ENCODE measurements at places on chromosomes 5 and 9.

GRCh38 chr5:84634256-84634655, 249.6 kb upstream of the EDIL3 start:
- DNase-seq, result no peak

- DNase-seq, result no peak
Measured at GRCh38 chr9:129137292-129138143, 26.3 kb downstream of the PTPA start.

- no peak for DNase-seq
Measured at GRCh38 chr9:126365780-126366179, 39.2 kb downstream of the MVB12B start.

DNA sequence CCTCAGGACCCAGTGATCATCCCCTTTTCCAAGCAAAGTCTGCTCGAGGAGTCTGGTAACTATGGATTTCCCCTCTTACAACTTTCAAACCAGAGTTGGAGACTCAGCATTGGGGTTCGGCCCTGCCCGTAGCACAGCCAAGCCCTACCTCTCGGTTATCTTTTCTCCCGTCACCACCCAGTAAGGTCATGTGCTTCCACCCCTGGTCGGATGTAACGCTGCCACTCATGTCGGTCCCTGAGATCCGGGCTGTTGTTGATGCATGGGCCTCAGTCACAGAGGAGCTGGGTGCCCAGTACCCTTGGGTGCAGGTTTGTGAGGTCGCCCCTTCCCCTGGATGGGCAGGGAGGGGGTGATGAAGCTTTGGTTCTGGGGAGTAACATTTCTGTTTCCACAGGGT, 1.2 kb downstream of the GALT start:
- no peak for DNase-seq

DNA sequence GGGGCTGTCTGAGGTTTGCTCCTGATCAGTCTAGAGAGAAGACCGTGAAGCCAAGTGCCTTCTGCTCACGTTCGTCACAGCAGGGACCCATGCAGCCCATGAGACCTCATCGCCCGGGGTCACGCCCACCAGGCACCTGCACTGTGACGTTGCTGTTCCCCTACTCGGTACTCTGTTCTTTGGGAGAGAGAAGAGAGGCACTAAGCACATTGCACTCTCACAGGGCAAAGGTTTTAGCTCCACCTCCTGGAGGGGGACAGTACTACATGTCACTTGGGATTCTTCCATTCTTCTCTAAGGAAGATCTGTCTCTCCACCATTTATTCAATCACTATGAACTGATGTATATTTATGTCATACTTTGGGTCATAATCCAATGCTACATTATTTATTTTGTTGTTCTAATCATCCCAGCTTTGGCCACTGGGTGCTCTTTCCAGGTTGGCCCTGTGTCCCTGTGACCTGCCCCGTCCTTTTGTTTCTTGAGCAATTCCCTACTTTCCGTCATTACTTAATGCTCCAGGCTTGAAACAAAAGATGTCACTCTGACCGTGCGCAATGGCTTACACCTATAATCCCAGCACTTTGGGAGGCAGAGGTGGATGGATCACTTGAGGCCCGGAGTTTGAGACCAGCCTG, 31.4 kb upstream of the BRD3 start:
- DNase-seq, result peak; percentile 27

DNA sequence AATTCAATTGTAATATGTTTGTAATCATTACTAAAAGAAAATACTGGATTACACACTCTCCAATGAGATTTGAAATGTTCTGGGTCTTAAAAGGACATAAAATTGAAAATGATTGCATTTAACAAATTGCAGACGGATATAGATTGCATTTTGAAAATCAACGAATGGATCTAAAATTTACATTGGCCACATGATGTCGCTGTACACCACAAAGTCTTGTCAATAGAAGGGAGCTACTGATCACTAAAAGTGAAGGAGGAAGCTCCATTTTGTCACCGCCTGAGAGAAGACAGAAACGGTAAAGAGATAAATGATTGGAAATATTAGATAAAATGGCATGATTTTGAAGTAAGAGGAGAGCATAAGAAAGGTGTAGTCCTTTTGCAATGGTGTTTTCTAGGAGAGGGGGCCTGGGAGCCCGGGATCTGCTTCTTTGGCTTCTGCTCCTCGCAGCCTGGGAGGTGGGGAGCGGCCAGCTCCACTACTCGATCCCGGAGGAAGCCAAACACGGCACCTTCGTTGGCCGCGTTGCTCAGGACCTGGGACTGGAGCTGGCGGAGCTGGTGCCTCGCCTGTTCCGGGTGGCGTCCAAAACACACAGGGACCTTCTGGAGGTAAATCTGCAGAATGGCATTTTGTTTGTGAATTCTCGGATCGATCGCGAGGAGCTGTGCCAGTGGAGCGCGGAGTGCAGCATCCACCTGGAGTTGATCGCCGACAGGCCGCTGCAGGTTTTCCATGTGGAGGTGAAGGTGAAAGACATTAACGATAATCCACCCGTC, at the start of gene PCDHA1:
TSS of gene PCDHA1 (plus strand) at position 236 of the 782 bp plus-strand sequence.
- no peak for DNase-seq

DNA sequence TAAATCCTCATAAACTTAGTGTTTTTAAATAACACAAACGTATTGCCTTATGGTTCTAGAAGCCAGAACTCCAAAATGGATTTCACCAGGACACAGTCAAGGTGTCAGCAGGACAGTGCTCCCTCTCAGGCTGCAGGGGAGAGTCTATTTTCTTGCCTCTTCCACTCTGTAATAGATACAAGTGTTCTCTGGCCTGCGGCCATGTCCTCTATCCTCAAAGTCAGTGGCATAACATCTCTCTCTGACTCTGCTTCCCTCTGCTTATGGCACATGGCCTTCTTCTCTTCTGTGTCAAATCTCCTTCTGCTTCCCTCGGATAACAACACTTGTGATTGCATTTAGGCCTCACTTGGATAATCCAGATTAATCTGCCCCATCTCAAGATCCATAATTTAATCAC, 129.4 kb upstream of the OR13F1 start:
- no peak for DNase-seq

- DNase-seq, result no peak
Measured at GRCh38 chr5:127804886-127805426, 101.8 kb downstream of the CCDC192 start.

- DNase-seq, result no peak
Measured at GRCh38 chr5:30608501-30608900, 585.0 kb upstream of the CDH6 start.

- DNase-seq, result no peak
Measured at GRCh38 chr5:68112658-68113057, 102.9 kb upstream of the PIK3R1 start.

- no peak for DNase-seq
Measured at GRCh38 chr9:121943463-121943862, 149.6 kb downstream of the TTLL11 start.

DNA sequence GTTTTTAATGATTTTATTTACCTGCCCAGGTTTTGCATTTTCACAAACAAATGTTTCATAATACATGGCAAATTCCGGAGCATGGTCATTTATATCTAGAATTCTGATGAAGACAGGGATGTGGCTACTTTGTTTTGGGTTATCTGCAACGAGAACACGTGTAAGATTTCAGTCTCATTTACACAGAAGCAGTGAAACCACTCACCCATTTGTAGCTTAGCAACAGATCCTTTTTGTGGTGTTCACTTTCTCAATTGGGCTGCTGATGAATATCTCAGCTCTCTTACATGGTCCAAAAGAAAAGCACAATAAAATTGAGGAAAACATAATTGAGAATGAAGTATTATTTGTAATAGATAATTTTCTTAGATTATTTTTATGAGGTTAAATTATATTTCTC, 148.6 kb downstream of the CDH9 start:
- DNase-seq, result peak; percentile 74

DNA sequence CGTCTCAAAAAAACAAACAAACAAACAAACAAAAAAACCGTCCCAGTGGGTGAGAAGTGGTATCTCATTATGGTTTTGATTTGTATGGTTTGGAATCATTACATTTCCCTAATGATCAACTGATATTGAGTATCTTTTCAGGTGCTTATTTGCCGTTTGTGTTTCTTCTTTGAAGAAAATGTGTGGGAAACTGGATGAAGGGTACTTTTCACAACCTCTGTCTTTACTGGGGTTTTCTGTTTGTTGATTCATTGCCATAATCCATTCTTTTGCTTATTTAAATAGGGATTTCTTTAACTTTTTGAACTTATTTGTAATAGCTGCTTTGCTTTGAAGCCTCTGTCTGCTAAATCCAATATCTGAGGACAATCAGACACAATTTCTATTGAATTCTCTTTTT, 9.2 kb upstream of the BICD2 start:
- DNase-seq, result no peak

- no peak for DNase-seq
Measured at GRCh38 chr5:1035421-1036405, 27.1 kb downstream of the NKD2 start.

GRCh38 chr5:74162524-74162923, 478.0 kb downstream of the ENC1 start:
- no peak for DNase-seq

- no peak for DNase-seq
Measured at GRCh38 chr9:110977259-110977709, 61.0 kb downstream of the LPAR1 start.

GRCh38 chr9:6931913-6932312, 174.1 kb downstream of the KDM4C start:
- DNase-seq, result no peak

DNA sequence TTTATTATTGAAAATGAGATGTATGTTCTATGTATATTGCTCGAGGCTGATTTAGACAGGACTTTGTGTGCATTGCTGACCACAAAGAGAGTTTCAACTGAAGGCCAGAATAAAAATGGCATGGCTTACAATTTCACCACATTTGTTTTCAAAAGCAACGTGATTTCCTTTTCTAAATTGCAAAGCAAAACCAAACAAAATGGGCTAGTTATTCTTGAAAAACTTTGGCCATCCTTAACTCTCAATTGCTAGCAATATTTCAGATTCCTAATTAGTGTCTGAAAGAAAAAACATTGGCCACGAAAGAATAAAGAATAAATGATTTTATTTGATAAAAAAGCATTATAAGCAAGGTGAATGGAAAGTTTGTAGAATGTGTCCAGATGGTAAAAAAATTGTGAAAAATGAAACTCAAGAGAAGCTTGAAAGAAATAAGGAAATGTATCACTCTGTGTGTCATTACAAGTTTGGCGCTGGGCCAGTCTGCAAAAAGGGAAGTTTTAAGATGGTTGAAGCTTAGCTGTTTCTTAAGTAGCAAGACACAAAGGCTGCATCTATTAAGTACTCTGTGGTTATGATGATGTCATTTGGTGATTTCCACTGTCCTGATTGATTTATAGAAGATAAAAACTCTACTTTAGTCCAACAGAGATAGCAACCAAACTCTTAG, 89.2 kb upstream of the PRLR start:
- no peak for DNase-seq

- peak; percentile 5 for DNase-seq
Measured at GRCh38 chr9:15430920-15431844, 8.5 kb downstream of the SNAPC3 start.

- no peak for DNase-seq
Measured at GRCh38 chr9:90869361-90869760, 67.7 kb downstream of the SYK start.

- no peak for DNase-seq
Measured at GRCh38 chr5:6734781-6735180, 21.5 kb downstream of the TENT4A start.

DNA sequence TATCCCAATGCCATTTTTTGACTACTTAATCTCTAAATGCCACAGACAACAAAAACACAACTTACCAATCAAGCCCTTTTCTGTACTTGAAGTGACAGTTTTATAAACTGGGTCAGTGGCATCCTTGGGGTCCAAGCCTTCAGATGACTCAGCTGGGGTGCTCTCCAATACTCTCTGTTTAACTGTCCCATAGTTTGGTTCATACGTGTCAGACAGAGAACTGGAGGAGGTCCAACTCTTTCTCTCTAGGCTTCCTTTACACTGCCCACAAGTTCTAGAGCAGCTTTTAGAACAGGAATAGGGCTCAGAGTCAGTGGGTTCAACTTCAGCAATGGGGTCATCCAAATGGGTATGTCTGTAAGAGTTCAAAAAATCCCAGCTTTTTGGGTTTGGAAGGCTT, 166.9 kb downstream of the CDC42SE2 start:
- DNase-seq, result no peak

DNA sequence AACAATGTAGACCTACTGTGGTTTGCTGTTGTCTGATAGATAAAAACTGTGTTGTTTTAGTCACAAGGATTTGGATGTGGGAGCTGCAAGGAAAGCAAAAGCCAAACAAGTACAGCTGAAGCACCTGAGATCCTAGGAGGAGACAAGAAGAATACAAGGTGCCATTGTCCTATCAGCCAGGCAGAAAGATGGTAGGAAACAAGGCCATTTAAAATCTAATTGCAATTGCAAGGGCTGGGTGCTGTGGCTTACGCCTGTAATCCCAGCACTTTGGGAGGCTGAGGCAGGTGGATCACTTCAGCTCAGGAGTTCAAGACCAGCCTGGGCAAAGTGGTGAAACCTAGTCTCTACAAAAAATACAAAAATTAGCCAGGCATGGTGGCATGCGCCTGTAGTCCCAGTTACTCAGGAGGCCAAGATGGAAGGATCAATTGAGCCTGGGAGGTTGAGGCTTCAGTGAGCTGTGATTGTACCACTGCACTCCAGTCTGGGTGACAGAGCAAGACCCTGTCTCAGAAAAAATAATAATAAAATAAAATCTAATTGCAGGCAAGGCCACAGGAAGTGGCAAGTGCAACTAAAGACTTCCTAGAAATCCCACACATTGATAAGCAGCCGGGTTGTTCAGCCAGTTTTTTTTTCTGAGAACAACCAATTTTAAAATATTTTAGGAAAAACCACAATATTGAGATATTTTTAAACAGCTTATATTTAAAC, 22.6 kb downstream of the DOCK8 start:
- no peak for DNase-seq

GRCh38 chr9:16532681-16533450, 337.6 kb downstream of the BNC2 start:
- DNase-seq, result no peak

- DNase-seq, result no peak
Measured at GRCh38 chr9:121285835-121286687, 18.1 kb downstream of the GSN start.

DNA sequence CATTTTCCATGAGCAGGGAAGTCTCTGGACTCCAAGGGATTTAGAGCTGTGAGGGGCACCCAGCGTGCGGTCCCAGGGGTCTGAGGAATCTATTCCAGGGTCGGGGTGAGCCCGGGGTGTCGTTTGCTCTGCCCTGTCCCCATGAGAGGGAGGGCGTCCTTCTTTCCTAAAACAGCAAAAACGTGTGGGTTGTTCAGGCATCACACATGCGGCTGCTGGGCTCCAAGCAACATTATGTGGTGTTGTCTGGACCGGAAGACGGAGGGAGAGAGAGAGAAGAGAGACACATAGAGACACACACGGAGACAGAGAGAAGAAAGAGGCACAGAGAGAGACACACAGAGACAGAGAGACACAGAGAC, 42.7 kb upstream of the COL5A1 start:
- no peak for DNase-seq

- DNase-seq, result no peak
Measured at GRCh38 chr9:76827296-76828080, 63.2 kb downstream of the PCA3 start.
